ENCODE measurements at places on chromosomes 7 and 10.

- peak; percentile 60 for DNase-seq
Measured at GRCh38 chr10:36779238-36779846, 346.1 kb upstream of the ANKRD30A start.

DNA sequence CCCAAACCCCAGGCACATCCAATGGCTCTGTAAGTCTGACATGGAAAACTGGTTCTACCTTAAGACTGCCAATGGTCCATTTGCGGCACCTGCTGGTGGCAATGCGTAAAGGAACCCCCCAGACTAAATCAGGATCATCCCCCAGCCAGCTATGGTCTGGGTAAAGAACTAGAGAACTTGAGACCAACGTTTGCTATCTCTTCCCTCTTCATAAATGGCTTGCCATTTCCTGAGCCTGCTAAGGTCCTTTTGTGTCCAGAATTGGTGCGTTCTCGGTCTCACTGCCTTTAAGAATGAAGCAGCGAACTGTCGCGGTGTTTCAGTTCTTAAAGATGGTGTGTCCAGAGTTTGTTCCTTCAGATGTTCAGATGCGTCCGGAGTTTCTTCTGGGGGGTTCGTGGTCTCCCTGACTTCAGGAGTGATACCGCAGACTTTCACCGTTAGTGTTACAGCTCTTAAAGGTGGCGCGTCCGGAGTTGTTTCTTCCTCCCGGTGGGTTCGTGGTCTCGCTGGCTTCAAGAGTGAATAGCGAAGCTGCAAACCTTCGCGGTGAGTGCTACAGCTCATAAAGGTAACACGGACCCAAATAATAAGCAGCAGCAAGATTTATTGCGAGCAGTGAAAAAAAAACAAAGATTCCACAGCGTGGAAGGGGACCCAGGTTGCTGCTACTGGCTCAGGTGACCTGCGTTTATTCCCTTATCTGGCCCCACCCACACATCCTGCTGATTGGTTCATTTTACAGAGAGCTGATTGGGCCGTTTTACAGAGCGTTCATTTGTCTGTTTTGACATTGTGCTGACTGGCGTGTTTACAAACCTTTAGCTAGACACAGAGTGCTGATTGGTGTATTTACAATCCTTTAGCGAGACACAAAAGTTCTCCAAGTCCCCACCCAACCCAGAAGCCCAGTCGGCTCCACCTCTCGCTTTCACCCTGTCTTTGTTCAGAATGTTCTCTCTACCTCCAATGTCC is 95.4 kb downstream of the ELMO1 start:
- peak; percentile 9 for DNase-seq

GRCh38 chr7:93249491-93250148 is 17.5 kb downstream of the VPS50 start:
- no peak for DNase-seq

DNA sequence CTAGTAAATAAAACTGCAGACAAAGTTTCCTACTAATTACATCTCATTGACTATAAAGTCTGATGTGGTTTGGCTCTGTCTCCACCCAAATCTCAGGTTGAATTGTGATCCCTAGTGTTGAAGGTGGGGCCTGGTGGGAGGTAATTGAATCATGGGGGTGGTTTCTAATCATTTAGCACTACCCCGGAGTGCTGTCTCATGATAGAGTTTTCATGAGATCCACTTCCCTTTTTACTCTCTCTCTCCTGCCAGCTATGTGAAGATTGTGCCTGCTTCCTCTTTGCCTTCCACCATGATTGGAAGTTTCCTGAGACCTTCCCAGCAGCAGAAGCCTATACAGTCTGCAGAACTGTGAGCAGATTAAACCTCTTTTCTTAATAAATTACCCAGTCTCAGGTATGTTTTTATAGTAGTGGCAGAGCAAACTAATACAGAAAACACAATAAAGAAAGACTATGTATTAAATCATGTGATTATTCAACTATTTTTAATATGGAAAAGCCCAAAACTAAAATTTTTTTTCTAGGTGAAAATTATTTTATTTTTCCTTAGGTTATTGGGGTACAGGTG is 232.1 kb downstream of the FZD1 start:
- DNase-seq: no peak

DNA sequence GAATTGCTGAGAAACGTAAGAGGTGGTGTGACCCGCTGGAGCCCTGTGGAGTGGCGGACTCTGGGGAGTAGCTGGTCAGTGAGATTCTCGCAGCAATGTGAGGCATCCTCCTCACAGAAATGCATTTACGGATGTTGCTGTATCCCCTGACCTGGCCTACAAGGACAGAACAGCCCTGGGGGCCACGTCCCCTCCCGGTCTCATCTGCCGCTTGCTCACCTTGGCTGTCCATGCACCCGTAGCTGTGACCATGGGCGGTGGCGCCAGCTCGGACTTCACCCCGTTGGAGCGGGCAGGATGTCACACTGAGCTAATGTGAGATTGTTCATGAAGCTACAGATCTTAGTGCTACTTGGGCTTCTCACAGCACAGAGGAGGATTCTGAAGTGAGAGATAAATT is 193.8 kb downstream of the EBF3 start:
- no peak for DNase-seq

DNA sequence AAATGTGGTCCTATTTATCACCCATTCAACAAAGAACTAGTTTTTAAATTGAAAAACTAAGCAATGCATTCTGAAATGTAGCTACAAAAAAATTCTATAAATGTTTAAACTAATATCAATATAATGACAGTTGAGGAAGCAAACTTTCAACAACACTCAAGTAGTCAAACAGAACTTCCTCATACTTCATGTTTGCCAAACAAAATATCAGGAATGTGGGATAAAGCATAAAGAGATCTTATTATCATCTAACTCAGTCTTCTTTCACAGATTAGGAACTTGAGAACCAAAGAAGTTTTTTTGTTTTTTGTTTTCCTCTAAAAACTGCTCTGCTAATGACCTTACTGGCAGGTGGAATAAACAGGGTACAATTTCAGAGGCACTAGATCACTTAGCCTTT is 116.2 kb downstream of the JAZF1 start:
- DNase-seq: no peak

DNA sequence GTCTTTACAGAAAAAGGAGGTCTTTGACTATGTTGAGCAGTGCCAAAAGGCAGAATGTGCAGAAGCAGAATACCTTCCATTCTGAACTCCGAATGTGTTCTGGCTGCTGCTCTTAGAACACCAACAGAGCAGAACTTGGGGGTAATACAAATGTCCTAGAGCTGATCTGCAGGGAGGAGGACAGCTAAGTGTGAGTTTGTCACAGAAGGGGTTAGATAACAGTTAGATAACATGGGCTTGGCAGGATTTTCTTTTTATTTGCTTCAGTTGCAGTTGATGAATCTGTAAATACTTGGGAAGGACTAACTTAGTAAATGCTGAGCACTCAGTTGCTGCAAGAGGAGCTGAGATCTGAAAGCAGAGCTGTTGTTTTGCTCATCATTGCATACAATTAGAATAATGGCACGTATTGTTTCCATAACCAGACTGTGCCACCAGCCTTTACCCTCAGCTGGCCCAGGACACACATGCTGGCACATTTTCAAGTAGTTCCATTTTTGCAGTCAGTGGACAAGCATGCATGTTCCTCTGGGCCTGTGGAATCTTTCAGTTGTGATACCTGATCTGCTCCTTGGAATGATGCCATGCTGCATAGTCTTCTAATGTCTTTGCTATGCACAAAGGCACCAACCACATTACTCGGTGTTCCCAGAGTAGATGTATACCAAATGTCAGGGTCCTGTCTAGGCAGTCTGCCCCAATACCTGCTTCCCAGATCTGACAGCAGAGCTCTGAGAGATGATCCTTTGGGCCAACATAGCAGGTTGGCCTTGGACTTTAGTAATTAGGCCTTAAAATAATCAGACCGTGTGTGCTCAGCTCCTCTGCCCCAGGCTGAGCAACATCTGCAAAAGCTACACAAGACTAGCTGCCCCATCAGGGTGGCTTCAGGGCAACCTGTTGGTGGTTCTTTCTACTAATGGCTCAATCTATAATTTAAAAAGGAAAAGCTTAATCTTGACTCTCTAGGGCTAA is 55.7 kb downstream of the GSDME start:
- DNase-seq: peak; percentile 82

DNA sequence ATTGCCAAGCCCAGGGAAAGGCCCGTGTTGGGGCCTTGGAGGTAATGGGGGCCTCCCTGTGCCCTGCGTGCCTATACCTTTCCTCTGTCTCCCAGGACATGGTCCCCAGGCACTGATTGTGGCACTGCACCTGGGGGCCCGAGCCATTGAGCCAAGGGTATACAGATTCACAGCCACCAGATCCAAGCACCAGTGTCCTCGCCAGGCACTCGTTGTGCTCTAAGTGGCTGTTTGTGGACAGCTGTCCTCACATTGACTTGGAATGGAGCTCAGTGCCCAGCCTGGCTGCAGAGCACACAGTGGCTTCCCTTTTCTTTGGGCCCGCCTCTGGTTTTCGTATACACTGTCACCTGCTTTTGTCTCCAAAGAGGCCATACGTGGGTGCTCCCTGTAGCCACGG is 72.0 kb upstream of the BTBD16 start:
- DNase-seq: no peak

GRCh38 chr10:131972474-131973071 is 9.2 kb downstream of the BNIP3 start:
- DNase-seq: no peak

DNA sequence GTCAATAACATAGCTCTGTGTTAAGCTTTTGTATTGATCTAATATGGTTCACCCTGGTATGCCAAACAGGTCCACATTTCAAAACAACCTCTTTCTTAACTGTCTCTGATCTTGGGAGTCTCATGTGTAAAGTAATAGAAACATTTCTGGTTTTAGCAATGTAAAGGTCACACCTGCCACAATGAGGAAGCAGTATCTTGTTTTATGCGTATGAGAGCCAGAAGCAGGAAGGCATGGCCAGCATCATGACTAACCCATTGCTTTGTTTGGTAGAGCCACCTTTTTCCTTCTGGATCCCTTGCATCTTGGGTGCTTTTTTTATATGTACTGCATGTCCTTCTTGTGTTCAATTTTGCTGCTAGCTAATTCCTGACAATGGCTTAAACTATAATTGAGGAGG is 411.3 kb upstream of the SEMA3C start:
- DNase-seq: no peak

DNA sequence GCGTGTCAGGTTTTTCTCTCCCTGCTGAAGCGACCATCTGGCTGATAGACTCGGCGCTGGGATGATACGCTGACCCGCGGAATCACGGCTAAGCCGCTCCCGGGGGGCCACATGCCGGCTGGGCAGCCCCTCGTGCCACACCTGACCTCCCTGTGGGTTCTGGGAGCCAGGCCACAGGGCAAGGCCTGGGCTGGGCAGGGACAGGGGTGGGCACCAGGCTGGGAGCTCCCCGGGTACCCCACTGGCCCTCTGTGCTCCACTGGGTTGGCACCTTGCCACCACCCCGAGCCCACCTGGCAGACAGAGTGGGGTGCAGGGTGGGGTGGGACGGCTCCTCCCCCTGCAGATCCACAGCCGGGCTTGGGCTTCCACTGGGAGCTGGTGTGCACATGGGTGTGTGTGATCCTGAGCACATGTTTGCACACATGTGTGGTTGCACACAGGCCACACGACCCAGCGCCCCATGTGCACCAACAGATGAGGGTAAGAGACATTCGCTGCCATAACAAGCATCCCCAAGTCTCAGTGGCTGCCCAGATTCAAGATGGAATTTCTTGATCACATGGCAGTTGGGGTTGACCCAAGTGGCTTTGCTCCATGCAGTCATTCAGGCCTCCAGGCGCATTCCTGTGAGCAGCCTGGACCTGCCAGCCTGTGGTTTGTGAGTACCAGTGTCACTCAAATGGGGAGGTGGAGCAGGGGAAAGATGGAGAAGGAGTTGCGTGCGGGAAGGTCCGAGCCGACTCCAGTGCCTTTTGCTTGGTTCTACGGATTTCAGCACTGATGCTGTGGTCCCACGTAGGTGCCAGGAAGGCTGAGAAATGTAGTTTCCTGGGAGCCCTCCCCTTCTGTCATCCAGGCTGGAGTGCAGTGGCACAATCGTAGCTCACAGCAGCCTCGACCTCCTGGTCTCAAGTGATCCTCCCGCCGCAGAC is 79.7 kb downstream of the UNCX start:
- no peak for DNase-seq

DNA sequence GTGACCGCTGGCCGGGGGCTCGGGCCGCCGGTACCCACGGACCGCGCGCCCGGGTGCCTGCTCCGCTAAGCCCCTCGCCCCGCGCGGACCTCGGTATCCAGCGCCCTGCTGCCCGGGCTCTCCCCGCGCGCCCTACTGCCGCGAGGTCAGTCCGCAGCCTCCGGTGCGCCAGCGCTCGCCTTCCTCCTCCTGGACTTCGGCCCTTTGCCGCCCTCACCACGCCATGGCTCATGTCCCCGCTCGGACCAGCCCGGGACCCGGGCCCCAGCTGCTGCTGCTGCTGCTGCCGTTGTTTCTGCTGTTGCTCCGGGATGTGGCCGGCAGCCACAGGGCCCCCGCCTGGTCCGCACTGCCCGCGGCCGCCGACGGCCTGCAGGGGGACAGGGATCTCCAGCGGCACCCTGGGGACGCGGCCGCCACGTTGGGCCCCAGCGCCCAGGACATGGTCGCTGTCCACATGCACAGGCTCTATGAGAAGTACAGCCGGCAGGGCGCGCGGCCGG is 483 bp downstream of the GDF10 start:
- DNase-seq: no peak

DNA sequence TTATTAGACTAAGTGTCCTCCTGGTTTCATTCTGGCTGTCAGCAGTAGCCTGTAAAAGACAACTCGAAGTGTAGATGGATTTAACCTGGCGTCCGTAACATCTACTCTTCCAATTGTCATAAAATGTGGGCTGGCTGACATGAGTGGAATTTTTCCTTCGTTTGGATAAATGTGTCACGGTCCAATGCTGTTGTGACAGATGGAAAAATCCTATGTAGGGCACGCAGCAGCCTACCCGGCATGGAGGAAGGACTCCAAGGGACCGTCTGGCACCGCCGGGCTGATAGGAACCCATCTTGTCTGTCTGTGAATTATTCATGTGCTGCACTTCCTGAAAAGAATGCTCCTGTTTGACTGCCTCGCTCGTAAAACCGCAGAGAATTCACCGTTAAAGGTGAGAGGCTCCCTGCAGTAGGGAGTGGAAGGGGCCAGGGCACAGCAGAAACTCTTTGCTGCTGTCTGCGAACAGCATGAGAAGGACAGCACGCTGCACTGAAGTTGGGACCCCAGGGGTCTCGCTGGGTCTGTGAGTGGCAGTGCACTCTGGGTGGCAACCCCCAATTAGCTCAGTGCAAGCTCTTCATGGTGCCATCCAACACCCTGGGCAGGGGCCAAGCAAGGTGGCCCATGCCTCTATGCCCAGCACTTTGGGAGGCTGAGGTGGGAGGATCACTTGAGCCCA is 1.6 kb upstream of the ORAI2 start:
- no peak for DNase-seq
